ENCODE measurements at places on chromosomes 5 and 9.

DNA sequence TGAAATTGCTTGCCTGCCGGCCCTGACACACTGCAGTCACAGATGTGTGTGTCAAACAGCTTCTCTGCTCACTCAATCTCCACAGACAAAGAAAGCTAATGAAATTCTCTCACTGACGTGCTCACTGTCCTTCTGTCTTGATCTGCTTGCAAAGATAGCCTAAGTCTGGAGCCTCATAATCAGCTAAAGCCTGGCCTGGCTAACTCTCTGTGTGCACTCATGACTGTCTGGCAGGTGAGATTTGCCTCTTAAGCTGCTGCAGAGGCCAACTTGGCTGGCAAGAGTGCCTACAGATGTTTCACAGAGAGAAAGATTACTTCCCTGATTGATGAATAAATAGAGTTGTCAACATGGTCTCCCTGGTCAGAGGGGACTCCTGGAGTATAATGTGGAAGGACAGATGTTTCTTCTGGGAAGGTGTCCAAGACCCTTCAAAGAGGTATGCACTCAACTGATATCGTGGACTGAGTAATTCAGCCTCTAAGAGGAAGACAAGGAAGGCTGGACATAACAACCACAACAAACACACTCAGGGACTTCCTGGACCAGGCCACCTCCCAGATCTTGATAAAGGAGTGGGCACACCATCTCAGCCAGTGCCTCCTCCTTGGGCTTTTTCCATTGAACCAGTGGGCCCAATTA lies 362.0 kb downstream of the SPOCK1 start:
- DNase-seq, result no peak

DNA sequence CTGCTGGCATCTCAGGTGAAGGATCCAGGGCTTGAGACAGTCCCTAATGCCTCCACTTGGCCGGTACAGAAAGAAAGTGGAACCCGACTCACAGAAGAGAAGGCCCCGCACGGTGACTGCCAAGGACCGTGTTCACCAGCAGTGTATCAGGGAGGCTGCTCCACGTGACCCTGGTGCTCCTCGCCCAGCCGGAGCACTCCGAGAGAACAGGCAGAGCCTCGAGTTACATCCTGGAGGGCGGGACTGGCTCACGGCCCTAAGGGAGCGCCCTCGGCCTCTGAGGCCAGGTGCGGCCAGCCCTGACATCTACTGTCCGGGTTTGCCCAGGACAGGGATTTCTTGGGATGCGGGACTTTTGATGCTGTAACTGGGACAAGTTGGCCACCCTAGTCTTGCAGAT lies 104.0 kb upstream of the SARDH start:
- no peak for DNase-seq

DNA sequence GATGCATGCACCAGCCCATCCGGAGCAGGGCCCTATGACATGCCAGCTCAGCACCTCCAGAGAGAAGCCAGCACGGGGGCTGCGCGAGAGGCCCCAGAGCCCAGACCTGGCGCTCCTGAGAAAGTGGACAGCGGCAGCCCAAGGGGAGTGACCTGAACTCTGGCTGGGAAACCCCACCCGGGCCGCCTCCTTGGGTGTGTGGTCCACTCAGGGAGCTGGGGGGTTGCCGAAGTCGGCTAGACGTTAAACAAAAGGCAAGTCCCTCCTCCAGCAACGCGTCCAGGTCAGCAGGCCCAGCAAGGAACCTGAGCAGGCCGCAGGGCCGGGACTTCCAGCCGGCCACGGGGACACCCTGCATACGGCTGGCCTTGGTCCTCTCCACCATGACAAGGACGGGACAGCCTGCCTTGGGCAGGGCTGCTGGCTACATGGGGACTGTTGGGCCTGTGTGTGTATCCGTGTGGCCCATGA lies 35.7 kb downstream of the NACC2 start:
- no peak for DNase-seq

DNA sequence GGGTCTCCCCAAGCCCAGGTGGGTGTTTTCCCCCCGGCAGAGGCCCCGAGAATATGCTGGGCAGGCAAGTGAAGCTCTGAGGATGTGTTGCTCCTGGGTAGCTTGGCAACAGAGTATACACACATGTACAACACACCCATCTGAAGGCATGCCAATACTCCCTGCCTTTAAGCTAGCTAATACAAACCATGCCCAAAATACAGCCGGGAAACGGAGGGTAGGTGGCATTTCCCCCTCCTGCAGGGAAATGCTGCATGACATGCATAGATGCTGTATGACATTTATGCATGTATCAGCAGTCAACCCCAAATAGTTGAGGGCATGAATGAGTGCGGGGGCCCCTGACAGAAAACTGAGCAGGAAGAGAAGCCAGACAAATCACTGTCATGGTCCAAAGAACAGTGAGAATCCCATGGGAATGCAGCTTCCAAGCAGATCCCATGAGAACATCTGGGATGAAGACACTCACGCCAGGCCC lies 614.1 kb downstream of the EBF1 start:
- DNase-seq, result no peak

DNA sequence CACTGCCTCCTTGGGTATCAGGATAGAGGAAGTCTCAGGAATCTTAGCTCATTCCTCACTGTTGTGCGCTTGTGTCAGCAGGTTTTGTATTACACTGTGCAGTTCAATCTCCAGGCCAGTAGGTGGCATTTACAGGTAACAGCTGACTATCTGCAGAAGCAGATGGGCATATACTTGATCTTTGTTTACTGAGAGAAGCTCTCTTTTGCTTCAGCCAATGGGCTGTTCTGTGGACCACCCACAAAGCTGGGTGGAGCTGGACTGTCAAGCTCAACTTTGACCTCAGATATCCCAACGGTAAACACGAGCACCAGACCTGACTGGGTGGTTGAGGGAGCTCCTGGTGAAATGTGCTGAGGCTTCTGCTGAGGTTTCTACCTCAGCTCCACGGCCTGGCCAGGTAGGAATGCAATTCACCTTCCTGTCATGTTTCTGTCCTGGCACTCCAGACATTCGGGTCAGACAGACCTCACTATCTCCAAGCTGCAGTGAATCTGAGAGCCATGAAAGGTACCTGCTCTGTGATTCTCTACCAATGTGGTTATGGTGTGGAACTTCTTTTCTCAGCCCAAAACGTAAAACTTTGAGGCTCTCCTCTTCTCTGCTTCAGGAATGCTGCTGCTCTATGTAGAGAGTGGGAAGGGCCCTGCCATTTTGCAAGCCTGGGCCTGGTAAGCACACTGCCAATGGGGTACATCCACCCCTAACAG lies 167.9 kb upstream of the ACTBL2 start:
- peak; percentile 71 for DNase-seq

DNA sequence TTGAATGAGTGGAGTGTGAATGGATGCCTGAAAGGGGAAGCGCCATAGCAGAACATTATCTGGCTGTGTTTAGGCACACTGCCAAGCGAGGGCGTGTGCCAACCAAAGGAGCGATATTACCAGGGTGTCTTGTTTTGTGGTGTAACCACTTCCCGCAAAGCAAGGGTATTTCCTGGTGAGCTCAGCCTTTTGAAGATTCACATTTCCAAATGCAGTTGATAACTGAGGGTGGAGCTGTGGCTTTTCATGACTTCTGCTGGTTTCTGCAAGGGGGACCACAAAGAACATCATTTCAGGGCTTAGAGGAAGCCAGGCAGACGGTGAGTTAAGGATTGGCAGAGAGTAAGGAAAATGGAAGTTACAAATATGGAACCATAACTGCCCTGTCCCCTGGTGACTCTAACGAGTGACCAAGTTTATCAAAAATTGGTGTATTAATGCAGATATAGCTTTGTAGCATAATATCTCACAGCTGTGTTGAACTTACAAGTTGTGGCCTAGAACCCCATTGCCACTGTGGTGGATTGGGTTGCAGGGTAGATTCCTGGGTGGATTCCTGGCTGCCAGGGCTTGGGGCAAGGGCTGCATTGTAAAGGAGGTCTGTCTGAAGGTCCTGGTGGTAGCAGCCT lies 71.4 kb downstream of the RALGPS1 start:
- DNase-seq, result peak; percentile 97

GRCh38 chr5:153135411-153135810 lies 355.1 kb upstream of the GRIA1 start:
- DNase-seq, result no peak

- DNase-seq, result no peak
These were observed 52.2 kb downstream of the ZCCHC7 start for GRCh38 chr9:37172557-37172956.

GRCh38 chr5:68725905-68726683 lies 367.7 kb upstream of the SLC30A5 start:
- no peak for DNase-seq

DNA sequence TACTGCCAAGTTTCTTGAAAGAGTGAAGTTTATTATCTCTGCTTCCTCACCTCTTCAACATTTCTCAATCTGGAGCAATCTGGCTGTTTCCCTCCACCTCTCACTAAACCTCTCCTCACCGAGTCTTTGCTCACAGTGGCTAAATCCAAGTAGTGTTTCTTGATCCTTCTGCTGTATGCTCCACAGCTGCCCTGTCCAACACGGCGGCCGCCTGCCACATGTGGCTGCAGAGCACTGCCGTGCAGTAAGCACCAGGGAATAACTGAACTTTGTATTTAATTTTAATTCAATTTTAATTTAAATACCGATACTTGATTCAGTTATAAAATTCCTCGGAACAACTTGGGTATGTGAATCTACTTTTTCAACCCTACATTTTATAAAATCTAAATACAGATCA lies 80.2 kb downstream of the FANCC start:
- DNase-seq, result no peak

GRCh38 chr5:104081232-104081631 lies 518.6 kb upstream of the NUDT12 start:
- no peak for DNase-seq
